Coronary artery (tissue), 2 donors: ENCODE measurements at places on chromosomes 1 and 21.

GRCh38 chr1:15692121-15692682 is 8.1 kb downstream of the PLEKHM2 start:
- no peak for DNase-seq

DNA sequence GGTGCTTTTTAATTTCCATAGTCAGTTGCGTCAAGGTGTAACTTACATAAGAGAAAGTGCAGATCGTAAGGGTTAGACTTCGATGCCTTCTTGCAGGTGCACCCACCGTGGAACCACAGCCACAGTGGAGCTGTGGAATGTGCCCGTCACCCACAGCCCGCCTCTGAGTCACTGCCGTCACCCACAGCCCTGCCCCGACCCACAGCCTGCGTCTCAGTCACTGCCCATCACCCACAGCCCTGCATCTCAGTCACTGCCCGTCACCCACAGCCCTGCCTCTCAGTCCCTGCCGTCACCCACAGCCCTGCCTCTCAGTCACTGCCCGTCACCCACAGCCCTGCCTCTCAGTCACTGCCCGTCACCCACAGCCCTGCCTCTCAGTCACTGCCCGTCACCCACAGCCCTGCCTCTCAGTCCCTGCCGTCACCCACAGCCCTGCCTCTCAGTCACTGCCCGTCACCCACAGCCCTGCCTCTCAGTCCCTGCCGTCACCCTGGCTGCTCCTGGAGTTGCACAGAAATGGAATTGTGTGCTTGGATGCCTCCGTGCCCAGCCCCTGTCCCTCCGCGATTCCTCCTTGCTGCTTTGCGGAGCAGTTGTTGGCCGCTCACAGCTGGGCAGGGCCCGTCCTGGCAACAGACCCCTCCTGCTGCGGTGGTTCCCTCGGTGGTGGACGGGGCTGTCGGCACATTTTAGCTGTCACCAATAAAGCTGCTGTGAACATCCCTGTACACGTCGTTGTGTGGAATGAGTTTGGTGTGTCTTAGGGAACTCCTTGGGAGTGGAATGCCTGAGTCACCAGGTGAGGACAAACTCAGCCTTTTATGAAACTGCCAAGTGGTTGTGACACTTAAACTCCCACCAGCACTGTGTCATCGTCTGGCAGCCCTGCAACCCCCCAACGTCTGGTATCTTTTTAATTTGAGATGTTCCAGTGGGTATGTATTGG is 44.9 kb upstream of the COL6A2 start:
- peak; percentile 84 for DNase-seq

DNA sequence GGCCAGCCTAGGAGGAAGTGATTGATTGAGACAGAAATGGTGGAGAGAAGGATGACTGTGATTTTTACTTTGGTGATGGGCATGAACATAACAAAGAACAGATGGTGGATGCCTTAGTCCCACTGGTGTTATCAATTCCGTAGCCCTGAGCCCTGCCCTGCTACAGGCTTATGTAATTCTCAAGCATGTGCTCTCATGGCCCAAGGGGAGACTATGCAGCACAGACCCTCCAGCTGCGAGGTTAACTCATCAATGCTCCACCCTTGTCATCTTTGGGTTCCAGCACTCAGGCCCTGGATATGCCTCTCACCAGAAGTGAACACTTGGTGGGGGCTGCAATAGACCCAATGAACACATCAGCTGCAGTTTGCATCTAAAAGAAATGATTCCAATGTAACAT is 62.7 kb upstream of the LRRC8D start:
- DNase-seq = no peak

GRCh38 chr1:173869021-173869359 is 810 bp downstream of the ZBTB37 start:
- DNase-seq = no peak

GRCh38 chr1:41663671-41664400 is 179.4 kb upstream of the EDN2 start:
- no peak for DNase-seq

GRCh38 chr1:89518221-89518631 is 6.4 kb upstream of the LRRC8B start:
- DNase-seq = no peak

- DNase-seq = no peak
These were observed 12.0 kb upstream of the VWA5B1 start for GRCh38 chr1:20278692-20279130.

GRCh38 chr21:36630485-36631206 is 68.3 kb upstream of the SIM2 start:
- DNase-seq = no peak

GRCh38 chr1:240706150-240706935 is 94.4 kb upstream of the GREM2 start:
- no peak for DNase-seq

DNA sequence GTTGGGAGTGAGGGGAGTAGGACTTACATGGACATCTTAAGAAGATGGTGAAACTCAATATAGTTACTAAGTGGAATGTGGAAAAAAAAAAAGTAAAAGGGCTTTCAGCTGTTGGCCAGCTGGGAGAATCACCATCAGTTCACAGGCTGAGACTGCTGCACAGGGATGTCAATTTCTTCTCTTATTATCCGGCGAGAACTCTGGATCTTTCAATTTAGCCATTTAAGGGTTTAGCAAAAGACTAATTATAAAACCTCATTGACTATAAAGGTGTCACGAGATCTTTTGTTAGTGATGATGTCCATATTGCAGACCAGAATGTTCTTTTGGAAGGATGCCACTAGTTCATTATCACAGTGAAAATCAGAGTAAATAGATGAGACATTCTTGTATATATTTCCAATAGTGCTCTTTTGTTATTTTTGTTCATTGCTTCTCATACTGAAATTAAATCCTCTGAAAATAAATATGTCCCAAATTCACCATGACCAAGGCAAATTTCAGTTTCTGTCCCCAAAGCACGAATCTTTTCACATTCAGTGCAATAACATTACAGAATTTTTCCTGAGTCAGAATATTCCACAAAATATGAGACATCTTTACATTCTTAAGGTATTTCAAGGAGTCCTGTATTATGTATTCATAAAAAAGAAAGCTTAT is 266.1 kb downstream of the DNM3 start:
- DNase-seq = no peak
